Suppressor macrophage treated with lipopolysaccharide for 4 hours (primary cell): ENCODE measurements at places on chromosomes 11 and 22.

- DNase-seq, result peak; percentile 89
Measured at GRCh38 chr11:67240576-67241389, 25.5 kb upstream of the GRK2 start.

DNA sequence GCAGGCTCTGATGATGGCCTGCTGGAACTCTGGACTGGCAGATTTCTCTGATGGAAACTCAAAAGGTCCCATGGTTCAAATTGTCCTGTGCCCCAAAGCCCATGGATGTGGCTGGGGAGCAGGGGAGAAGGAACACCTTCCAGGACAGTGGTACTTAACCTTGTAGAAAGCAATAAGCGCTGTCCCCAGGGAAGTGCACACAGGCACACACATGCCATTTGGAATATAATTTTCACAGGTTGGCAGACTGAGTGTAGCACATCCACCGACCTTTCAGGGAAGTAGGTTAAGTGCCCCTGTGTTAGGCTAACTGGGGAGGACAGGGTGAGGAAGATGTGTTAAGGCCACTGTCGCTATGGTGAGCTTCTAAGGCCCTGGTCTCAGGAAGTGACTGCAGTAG is 17.8 kb downstream of the DDX25 start:
- DNase-seq, result no peak

DNA sequence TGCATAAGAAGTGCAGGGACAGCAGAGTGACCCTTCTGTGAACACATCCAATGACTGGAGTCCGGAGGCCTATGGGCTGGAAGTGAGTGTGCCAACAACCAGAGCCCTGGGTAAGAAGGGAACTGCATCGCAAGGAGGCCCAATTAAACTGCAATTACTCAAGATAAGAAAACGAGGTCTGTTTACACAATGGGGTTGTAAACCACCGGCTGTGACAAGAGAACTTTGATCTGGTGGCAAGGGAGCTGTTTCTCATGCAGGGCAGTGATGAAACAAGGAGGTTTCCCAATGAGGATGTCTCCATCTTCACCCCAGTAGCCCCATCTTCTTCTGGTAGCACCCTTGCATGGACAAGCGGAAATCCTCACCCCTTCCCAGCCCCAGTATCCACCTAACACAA is 21.5 kb downstream of the ETS1 start:
- peak; percentile 42 for DNase-seq

DNA sequence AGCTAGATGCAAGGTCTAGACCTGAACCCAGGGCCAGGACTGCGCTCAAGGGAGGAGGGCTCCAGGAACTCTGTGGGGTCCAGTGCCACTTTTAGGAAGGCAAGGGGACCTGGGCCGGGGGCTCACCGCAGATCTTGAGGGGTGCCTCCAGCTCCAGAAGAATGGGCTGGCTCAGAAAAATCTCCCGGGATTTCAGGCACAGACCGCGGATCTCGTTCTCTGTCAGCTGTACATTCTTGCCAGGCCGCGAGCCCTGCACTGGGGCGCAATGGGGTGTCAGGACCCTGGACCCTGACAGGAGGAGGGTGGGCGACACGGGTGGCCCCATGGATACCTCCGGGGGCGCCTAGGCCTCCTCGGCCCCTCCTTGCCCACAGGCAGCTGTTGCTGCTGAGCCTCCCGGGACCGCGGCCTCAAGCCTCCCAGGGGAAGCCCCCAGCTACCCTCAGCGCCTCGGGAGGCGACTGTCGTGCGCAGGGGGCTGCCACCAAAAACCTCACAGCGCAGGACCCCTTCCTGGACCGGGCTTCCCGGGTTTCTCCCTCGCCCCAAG is 640 bp downstream of the PPP1CA start:
- no peak for DNase-seq

GRCh38 chr11:93000511-93001476 is 31.3 kb downstream of the MTNR1B start:
- DNase-seq, result peak; percentile 1
